T-helper 17 cell (primary cell): ENCODE measurements at places on chromosomes 5 and 9.

DNA sequence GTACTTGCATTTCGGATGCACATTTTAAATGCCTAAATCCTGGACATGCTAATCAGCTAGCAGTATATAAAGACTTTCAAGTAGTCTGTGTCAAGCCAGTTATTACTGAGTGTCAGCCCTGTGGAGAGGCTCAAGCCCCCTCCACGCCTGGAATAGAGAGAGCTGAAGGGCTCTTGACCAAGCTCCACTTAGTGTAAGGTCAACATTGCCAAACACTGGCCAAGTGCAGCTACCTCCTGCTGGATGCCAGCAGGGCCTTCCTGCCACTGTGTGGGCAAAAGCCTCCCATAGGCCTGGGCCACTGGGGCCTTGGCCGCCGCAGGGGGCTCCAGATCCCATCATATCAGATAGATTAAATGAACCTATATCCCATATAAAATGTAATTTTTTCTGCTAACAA lies 239.4 kb upstream of the PANK3 start:
- no peak for DNase-seq

DNA sequence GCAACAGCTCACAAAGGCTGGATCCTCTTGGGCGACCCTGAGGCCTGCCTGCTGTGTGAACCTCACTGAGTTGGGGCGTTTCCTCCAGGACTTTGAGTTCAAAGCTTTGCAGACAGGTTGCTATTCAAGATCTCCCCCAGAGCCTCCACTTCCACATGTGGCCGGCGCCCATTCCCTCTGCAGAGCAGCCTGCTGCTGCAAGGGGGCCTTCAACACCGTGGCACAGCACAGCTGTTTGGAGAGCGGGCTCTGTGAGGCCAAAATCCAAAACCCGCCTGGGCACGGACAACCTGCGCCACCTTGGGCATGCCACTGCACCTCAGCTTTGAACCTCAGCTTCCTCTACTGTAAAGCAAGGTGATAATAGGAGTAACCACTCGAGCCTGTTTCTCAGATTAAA lies 160.3 kb downstream of the DAB2IP start:
- no peak for DNase-seq

- no peak for DNase-seq
These were observed 2.0 kb downstream of the ENHO start for GRCh38 chr9:34520505-34521385.

DNA sequence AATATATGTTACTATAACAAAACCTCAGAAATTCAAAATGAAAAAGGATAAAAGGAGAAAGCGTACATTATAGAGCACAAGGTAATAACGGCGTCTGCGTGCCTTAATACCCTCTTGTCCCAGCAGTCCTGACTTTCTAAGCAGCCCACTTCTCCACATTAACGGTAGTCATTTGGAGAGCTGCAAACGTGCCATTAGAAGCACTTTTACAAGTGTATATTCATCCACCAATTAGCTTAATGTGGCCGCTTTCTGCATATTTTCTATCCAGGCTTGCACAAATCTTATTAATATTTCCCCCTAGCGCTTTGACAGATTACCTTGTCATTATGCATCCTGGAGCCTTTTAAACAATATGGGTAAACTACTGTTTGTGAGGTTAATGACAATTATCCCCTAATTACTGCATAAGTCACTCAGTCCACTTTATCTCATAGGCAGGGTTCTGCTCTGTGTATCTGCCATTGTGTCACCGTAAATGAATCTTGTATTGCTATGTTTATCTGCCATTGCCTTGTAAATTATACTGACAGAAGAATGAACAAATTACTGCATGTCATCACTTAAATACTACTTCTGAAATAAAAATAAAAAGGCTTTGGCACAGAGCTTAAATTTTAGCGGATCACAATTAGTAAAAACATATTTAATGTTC lies 421.3 kb downstream of the BNC2 start:
- DNase-seq, result no peak

DNA sequence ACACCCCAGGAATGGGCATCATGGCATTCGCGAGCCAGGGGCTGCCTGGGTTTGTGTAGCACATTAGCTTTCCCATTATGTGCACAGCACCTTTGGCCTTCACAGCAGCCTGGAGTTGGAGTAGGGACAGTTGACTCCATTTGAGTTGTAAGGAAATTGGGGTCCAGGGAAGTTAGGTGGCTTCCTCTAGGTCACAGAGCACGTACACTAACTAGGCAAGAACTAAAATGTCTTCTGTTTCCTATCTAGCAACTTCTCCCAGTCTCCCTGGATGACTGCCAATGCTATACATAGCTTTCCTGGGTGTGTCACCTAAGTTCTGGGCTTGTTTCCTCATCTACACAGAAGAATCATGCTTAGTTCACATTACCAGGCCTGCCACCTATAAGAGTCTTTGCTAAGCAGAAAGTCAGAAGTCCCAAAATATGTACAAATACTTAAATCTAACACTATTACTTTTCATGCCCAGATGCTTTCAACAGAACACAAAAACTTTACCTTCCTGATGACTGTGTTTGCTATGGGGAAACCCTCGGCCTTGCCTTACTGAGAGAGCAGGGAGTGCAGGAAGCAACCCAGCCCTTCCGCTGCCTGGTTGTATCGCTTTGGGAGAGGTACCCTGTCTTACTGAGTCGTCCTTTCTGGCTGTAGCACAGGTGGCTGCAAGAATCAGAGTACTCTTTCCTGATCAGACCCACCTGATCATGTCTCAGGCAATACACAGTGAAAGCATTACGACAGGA lies 12.0 kb downstream of the MACROH2A1 start:
- no peak for DNase-seq

- no peak for DNase-seq
These were observed 33.0 kb downstream of the GADD45G start for GRCh38 chr9:89637787-89638186.

DNA sequence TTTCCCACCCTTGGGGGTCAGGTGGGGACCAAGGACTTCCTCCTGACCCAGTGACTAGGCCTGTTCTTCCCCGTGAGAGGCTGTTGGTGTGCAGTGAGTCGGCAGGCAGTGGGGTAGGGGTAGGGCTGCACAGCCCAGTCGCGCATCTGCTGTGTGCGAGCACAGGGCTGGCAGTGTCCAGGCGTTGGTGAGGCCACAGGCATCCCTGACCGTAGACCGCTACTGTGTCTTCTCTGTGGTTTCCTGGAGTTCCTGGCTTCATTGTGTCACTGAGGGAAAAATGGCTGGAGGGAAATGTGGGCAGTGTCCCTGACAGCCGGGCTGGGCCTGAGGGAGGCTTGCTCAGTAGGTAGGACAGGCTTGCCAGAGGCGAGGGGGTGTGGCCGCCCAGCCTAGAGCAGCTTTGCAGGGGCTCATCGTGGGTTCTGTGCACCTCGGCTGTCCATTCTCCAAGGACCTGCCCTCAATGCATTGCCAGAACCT lies 95.4 kb downstream of the CACNA1B start:
- no peak for DNase-seq

GRCh38 chr5:125439243-125439642 lies 692.8 kb upstream of the ZNF608 start:
- DNase-seq, result no peak

- DNase-seq, result no peak
These were observed 67.0 kb downstream of the FEM1C start for GRCh38 chr5:115477581-115477980.

GRCh38 chr5:77774981-77775789 lies 954 bp downstream of the TBCA start:
- no peak for DNase-seq

GRCh38 chr9:89740722-89741121 lies 135.9 kb downstream of the GADD45G start:
- DNase-seq, result peak; percentile 19
